Cardiac muscle cell (in vitro differentiated cells and primary cell): ENCODE measurements at places on chromosomes 5 and 9. TPM values are rescaled to one million over a fixed set of nuclear protein-coding genes. Genes with fewer than 3 reads are reported as not detected.

ODF2 gene
- total RNA-seq = 31.5 and 66.9 TPM in 2 replicates

DNA sequence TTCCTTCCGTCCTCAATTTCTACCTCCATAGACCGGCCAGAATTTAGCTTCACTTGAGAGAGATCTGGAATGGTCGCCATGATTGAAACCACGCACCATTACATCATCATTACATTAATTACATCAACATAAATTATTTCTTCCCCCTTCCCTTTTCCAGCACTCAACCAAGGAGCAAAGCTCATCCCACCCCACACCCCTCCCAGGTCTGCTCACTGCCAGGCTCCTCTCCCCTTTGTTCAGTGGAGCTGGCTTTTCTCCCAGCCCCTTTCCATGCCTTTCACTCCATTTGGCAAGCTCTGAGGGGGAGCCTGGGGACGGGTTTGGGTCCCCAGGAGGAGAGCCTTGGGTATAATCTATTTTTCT, 8.4 kb downstream of the RACK1 start:
- no peak for DNase-seq

SIT1 gene
- not detected in 2 replicates for total RNA-seq

DNA sequence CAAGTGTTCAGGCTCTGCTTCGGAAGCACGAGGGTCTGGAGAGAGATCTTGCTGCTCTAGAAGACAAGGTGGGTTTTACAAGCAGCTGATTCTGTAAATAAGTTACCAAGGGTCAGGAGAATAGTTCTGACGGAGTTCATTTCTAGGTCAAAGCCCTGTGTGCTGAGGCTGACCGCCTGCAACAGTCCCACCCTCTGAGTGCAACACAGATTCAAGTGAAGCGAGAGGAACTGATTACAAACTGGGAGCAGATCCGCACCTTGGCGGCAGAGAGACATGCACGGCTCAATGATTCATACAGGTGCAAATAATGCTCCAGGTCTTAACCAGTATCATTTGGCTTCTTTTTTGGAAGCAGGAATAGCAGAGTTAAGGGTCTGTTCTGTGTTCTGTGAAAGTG, 24.8 kb downstream of the SPTAN1 start:
- DNase-seq = no peak

GRCh38 chr9:131278702-131279111, 2.4 kb upstream of the FAM78A start:
- no peak for DNase-seq

SCGB3A2 gene
- total RNA-seq = not detected in 2 replicates

- no peak for DNase-seq
Observed at GRCh38 chr5:87898574-87898973, 370.1 kb downstream of the TMEM161B start.

- no peak for DNase-seq
Observed at GRCh38 chr9:77022783-77023440, 3.5 kb downstream of the FOXB2 start.

DNA sequence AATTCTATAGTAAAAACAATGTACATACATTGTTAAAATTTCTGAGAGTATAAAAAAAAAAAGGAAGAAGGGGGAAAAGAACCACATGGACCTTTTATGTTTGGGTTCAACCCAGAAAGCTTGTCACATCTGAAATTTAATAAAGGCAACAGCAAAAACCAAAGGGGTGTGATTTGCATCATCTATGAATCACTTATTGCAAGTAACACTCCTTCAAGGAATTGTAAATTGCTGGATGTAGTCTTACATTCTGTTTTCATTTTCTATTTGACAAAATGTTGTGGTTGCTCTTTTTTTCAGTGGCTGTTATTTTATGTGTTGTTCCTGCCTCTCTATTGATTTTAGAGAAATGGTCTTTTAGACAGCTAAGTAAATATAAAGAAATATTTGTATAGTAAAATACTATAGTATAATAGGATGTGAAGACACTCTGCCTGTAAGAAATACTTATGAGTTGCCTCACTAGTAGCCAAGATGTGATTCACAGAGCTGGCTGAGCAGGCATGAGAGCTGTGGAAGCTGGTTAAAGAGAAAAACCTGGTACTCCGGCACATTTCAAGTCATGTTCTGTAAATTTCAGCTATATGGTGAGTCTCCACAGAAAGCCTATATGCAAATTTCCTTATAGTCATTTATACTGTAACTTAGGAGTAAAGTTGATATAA, 131.1 kb upstream of the CNTLN start:
- peak; percentile 67 for DNase-seq

DNA sequence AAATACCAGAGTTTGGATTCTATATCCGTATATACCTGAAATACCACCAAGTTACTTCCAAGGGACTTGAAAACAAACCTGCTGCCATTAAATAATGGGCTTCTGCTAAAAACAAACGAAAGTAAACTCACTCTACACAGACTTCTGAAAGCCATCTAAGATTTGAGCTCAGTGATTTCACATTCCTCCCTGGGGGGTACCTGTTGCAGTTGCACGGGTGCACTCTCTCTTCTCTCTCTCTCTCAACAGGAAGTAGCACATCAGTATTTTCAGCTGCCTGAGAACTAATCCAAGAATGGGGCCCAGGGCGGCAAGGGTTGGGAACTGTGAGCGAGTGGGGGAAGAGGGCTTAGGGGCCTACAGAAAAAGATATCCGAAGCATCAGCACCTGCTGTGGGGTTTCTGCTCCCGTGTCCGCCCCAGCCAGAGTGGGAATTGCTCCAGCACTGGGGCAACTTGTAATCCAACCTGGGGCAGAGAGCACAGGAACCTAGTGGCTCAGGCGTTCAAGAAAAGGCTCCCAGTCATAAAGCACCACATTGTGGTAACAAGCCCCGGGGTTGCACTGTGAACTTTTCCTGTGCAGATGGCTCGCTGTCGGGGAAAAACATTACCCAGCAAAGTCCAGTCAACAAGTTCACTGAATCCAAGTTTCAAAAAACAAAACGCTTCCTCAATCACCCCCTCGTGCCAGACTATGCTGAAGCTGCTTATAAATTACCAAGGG, 99.8 kb downstream of the EFNA5 start:
- peak; percentile 41 for DNase-seq

C9orf153 gene
- 0.74 and 1.0 TPM in 2 replicates for total RNA-seq

DNA sequence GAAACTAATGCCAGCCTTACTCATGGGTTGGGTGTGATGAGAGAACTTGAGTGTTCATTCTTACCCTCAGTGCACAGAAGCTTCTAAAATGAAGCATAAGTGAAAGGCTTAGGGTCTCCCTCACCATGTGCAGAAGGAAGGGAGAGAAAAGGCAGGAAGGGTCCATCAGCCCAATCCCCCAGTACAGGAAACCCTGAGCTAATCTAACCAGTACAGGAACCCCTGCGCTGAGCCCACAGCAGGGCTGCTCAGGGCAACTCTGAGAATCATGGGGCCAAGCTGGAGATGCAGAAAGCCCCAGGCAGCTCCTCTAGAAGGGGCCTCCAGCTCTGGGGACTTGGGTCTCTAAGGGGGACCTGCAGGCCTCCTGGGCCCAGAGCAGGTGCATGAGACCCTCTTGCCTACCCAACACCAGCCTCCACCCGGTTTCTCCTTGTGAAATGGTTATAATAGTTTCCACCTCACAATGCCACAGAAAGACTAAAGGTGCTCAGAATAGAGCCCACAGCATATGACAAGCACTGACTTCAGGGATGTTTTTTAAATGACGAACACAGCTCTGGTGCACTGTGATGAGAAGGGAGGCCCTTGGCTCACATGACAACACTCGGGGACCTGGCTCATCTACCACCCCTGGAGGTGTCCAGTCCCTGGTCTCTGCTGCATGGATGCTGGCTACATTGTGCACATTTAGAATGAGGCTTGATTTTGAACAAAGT, 190.1 kb downstream of the ACTL7B start:
- no peak for DNase-seq

DNA sequence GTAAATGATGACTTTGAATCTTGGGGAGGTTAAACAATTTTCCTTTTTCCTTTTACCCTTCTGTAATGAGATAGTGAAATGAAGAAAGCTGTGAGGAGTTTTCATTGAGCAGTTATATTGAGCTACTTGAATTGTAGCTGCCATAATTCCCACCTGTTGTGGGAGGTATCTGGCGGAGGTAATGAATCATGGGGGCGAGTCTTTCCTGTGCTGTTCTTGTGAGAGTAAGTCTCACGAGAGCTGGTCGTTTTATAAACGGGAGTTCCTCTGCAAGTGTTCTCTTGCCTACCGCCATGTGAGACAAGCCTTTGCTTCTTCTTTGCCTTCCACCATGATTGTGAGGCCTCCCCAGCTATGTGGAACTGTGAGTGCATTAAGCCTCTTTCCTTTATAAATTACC, 258.4 kb downstream of the FER start:
- DNase-seq = no peak

DNA sequence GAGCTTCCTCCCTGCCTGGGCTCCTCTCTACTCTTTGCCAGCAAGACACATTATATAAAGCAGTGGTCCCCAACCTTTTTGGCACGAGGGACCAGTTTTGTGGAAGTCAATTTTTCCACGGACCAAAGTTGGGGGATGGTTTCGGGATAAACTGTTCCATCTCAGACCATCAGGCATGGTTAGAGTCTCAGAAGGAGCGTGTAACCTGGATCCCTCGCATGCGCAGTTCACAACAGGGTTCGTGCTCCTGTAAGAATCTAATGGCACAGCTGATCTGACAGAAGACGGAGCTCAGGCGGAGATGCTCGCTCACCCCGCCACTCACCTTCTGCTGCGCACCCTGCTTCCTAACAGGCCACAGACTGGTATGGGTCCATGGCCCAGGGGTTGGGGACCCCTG, 142.8 kb downstream of the LIFR start:
- no peak for DNase-seq

GRCh38 chr5:177576169-177576568, 15.8 kb upstream of the TMED9 start:
- DNase-seq = no peak

F2RL1 gene
- total RNA-seq = not detected in 2 replicates

LHX6 gene
- total RNA-seq = 0.12 and 0.14 TPM in 2 replicates

C5orf58 gene
- not detected in 2 replicates for total RNA-seq

DNA sequence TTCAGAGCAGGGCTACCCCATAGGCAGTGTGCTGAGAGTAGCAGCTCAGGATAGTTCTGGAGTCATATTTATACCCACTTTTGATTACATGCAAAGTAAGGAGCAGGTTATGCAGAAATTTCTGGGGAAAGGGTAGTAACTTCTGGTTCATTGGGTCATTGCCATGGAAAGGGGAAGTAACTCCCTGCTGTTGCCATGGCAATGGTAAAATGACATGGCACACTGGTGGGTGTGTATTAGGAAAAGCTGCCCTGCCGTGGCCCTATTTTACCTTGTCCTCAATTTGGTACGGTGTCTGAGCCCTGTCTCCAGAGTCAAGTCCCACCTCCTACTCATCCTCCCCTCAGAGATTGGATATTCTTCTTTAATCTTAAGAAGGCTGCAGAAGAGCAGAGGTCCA, 526.7 kb upstream of the TYRP1 start:
- no peak for DNase-seq

DNA sequence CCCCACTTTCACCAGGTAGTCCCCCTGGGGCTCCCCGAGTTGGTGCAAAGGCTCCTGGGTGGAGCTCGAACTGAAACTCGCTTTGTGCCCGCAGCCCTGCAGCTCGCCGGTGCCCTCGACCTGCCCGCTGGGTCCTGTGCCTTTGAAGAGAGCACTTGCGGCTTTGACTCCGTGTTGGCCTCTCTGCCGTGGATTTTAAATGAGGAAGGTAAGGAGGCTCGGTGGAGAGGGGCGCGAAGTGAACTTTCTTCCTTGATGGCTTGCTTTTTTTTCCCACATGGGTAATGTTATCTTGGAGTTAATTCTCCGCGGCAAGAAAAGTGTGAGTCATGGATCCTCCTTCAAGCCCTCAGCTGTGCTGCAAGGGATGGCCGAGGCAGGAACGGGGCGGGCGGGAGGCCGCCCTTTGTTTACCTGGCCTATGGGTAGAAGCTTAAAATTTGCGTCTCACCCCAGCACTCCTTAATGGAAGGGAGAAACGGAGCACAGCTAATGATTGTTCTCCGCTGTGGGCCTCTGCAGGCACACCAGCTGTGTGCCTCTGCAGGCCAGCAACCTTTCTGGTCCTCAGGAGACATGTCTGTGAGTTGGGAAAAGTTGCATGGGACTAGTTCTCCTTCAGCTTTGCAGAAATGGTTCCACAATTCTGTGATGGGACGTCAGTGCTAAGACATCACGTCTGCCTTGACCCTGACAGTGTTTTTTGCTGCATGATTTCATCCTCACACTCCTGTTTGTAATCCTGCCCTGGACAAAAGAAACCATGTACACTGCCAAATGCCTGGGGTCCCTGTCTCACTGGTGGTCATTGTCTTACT, 1.1 kb downstream of the MAMDC2 start:
- peak; percentile 14 for DNase-seq

GRCh38 chr9:136081113-136081825, 13.8 kb downstream of the NACC2 start:
- peak; percentile 37 for DNase-seq

- DNase-seq = no peak
Observed at GRCh38 chr5:152061095-152061494, 136.4 kb upstream of the GLRA1 start.

DNA sequence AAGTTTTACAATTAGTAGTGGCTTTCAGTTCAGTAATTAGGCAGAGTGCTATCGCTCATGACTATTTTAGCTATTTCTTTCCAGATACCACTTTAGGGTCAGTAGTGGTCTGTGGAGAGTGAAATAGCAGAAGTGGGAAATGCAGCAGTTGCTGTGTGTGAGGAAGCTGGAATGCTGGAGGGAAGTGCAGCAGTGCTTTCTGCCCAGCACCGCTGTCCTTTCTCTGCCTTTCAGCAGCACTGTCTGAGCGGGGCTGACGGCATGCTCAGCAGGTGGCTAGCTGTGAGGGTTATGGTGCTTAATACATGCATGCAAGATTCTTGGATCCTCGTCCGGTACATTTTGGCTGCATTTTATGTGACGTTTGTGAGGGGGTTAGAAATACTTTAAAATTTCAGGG, 213.9 kb downstream of the PBX3 start:
- DNase-seq = peak; percentile 19

PTGDS gene
- total RNA-seq = 2.6 and 3.9 TPM in 2 replicates

LAMC3 gene
- total RNA-seq = 7.5 and 14.0 TPM in 2 replicates

DNA sequence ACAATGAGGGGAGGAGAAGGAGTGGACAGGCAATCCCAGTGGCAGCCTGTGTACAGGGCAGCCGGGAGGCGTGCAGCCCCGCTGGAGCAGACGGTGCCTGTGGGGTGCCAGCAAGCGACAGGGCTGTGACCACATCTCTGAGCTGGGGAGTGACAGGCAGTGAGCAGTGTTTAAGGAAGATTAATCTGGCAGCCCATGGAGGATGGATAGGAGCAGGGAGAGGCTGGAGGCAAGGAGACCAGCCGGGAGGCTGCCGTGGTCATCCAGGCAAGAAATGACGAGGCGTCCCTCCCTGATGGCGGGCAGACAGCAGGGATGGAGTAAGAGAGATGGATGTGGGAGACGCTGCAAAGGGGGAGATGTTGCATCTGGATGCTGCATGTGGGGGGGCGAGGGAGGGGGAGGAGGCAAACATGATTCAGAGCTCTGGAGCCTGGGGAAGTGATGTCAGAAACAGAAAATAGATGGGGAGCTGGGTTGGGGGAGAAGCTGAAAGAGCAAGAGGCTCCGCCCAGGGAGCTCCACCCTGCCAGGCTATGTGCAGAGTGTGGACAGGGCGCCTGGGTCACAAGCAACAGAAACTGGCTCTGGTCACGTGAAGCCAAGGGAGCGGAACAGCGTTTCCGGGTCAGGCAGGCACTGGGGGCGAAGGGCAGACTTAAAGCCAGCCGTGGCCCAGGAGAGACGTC, 12.6 kb downstream of the UNC5A start:
- DNase-seq = no peak
